Choroid plexus epithelial cell (primary cell): ENCODE measurements at places on chromosomes 6 and 20.

GRCh38 chr6:16576451-16577368, 184.6 kb downstream of the ATXN1 start:
- no peak for DNase-seq

- DNase-seq = no peak
These were observed 2.0 kb upstream of the TAF4 start for GRCh38 chr20:62067547-62068260.

- DNase-seq = no peak
These were observed 519.5 kb downstream of the PHF3 start for GRCh38 chr6:64155063-64155462.

- DNase-seq = no peak
These were observed 52.0 kb downstream of the TRPC4AP start for GRCh38 chr20:35040646-35041045.

- DNase-seq = peak; percentile 83
These were observed 80.2 kb downstream of the ANKEF1 start for GRCh38 chr20:10115021-10115420.

GRCh38 chr6:159194421-159194820, 25.2 kb downstream of the FNDC1 start:
- no peak for DNase-seq

- no peak for DNase-seq
These were observed 7.3 kb upstream of the NAA20 start for GRCh38 chr20:20009784-20010253.

DNA sequence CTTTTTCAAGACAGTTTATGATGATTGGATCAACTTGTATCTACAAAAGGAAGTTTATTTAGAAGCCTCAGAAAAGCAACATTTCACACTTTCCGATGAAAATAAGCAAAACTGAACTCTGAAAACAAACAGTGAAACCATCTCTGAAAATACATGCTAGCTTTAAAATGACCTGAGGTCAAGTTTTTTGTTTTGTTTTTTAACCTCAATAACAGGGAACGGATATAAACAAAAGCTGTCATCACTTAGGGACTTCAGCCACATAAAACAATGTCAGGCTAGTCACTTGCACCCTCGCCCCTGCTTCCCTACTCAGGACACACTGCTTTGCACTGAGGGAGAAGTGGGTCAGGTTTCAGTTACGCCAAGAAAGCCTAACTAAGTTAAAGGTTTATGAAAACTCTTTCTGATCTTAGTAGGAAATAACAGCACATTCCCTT, 11.6 kb downstream of the BACH2 start:
- DNase-seq = peak; percentile 35

DNA sequence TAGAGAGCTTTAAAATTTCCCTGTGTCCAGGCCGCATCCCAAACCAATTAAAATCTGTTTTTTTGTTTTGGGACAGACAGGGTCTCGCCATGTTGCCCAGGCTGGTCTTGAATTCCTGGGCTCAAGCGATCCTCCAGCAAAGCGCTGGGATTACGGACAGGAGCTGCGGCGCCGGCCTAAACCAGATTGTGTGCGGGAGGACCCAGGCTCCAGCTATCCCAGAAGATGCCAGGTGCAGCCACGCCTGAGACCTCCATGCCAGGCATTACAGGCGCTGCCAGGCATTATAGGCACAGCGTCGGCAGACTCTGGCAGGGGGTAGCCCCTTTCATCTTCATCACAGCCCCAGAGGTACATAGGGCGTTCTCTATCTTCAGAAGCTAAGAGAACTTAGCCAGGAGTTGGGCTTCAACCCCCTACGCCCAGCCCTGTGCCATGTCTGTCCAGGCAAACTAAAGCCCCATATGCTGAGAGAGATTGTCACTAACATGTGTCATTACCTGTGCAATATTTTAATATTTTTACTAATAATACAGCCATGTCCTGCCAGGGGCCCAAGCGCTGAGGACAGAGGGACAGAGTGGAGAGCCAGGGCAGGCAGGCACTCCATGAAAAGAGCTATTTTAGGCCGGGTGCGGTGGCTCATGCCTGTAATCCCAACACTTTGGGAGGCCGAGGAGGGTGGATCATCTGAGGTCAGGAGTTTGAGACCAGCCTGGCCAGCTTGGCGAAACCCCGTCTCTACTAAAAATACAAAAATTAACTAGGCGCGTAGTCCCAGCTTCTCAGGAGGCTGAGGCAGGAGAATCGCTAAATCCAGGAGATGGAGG, 9.8 kb upstream of the GRM4 start:
- no peak for DNase-seq

GRCh38 chr20:684676-685319, 9.2 kb upstream of the SCRT2 start:
- no peak for DNase-seq

GRCh38 chr6:25747477-25747876, 7.1 kb upstream of the SLC17A4 start:
- no peak for DNase-seq
